CD8-positive, alpha-beta memory T cell (primary cell): ENCODE measurements at places on chromosomes 3 and 15. TPM values are rescaled to one million over a fixed set of nuclear protein-coding genes. Genes with fewer than 3 reads are reported as not detected.

GRCh38 chr3:149967086-149967685 lies 3.5 kb downstream of the PFN2 start:
- no peaks in the 10 kb centered on the region for H3K36me3 ChIP-seq
- H3K27ac ChIP-seq = no peak overlapping the region
- no peaks in the 10 kb centered on the region for H3K27me3 ChIP-seq
- DNase-seq = no peak

ERICH6 gene
- total RNA-seq = 0.39 TPM

PLS1 gene
- 4.1 TPM for total RNA-seq

DNA sequence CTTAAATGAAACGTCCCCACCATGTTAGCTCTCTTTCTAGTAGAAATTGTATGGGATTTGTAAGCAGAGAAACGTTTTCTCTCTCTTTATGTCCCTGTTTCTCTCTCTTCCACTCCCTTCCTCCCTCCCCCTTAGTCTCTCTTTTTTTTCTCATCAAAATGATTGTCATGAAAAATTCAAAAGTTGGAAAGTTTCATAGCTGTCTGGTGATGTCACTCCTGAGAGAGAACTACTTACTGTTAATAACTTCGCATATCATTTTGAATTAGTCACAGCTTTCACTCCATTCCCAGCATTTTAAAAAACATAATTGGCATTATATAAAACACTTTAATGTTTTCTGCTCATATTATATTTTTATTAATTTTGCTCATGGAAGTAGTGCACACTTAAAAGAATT lies 331.1 kb downstream of the C3orf38 start:
- no peaks in the 10 kb centered on the region for H3K36me3 ChIP-seq
- no peaks in the 10 kb centered on the region for H3K4me1 ChIP-seq
- H3K27me3 ChIP-seq = no peaks in the 10 kb centered on the region
- H3K27ac ChIP-seq = no peak overlapping the region

DNA sequence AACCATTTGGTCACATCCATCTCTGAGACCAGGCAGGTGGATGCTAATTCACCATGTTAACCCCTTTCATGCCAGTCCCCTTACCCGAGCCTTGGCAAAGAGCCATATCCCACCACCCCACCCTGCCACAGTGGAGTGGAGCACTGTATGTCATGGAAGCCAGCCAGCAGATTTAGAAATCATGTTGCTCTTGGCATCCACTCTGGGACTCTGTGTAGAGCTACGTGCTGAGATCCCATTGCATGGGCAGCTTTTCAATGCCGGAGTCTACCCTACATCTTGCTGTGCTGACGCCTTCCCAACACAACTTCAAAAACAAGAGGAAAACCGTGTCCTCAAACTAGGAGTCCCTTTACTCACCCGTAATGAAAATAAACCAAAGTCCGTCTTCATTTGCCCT lies 131.0 kb downstream of the NTRK3 start:
- no peak for DNase-seq
- no peaks in the 10 kb centered on the region for H3K36me3 ChIP-seq
- no peaks in the 10 kb centered on the region for H3K4me1 ChIP-seq
- no peak overlapping the region for H3K27ac ChIP-seq

- H3K27me3 ChIP-seq = no peaks in the 10 kb centered on the region
- H3K4me1 ChIP-seq = no peaks in the 10 kb centered on the region
- H3K36me3 ChIP-seq = no peaks in the 10 kb centered on the region
- DNase-seq = peak; percentile 10
Observed at GRCh38 chr3:195017151-195017550, 253.8 kb downstream of the XXYLT1 start.

DNA sequence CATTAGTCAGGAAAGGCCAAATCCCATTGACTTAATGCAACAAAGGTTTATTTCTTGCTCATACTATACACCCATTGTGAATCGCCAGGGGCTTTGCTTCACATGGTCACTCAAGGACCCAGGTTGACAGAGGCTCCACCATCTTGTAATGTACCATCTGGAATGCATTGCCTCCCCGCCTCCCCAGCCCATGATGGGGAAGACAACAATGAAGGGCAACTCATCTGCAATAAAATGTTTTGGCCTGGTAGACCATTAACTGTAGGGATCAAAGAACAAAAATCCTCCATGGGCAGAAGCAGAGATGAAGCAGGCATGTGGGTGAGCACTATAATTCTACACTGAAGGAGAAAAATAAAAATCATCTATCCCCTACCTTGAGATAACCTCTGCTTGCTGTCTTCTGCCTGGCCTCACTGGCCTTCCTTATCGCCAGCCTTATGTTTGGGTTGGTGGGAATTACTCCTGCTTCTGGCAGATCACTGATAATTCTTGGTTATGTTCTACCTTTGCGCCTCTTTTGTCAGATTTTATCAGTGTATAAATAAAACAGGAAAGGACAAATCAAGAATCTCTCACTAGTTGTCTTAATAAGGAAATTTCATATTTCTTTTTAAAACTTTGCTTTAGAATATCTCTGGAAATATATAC lies 37.8 kb downstream of the GPR160 start:
- H3K27ac ChIP-seq = no peak overlapping the region
- no peak overlapping the region for H3K4me3 ChIP-seq
- no peaks in the 10 kb centered on the region for H3K27me3 ChIP-seq
- no peaks in the 10 kb centered on the region for H3K36me3 ChIP-seq
- no peaks in the 10 kb centered on the region for H3K4me1 ChIP-seq

GPR15 gene
- 15.6 TPM for total RNA-seq

TGM4 gene
- total RNA-seq = not detected

DNA sequence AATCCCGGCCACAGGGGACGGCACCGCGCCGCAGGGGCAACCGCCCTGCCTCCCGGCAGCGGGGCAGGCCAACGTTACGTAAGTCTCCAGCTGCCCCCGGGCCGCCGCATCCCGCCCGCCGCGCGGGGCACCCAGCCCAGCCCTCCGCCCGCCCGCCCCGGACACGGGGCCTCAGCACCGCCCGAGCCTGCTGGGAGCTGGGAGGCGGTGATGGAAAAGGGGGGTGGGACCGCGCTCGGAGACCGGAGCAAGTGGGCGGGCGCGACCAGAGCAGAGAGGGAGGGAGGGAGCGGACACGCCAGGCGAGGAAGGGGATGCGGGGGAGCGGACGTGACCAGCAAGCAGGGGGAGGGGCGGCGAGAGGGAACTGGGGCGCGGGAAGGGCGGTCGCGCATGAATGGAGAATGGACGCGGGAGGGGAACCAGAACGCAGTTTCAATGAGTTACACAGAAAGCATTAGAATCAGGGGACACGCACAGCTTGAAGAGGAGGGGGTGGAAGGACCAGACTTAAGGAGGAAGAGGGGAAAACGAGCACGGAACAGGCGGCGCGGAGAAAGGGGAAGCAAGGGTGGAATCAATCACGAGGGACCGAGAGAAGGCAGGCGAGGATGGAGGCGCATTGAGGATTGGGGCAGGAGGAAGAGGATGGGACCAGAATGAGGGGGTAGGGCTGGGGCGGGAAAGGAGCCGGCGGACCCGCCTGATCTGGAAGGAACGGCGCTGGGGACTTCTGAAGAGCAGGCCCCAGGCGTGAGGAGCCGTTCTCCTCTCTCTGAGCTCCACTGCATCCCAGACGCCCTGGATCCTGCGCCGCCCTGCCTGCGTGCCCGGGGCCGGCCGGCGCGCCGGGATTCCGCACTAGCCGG lies 559 bp downstream of the PKM start:
- H3K27me3 ChIP-seq = no peaks in the 10 kb centered on the region
- H3K36me3 ChIP-seq = no peaks in the 10 kb centered on the region
- H3K27ac ChIP-seq = peak overlapping the region; percentile 86
- H3K4me1 ChIP-seq = peaks cover 51% of the 10 kb centered on the region
- peak; percentile 52 for DNase-seq

FBXL2 gene
- not detected for total RNA-seq

GOLGA8S gene
- total RNA-seq = 0.07 TPM

DNA sequence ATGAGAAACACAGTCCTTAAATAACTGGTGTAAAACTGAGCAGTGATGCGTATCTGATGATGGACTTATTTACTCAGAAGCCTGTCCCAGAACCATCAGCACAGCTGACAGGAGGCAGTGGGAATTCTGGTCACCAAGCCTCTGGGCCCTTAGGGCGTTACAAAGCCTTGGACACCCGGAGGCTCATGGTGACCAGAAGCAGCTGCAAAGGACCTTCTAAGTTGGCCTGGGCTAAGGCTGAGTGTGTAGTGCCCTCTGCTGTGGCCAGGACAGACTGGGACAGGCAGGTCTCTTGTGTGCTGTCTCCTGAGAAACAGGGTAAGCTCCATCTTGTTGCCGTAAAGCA lies 168.9 kb downstream of the ATP10A start:
- peaks cover 12% of the 10 kb centered on the region for H3K36me3 ChIP-seq
- no peaks in the 10 kb centered on the region for H3K4me1 ChIP-seq
- no peak for DNase-seq
- no peak overlapping the region for H3K4me3 ChIP-seq
- H3K27ac ChIP-seq = no peak overlapping the region

DNA sequence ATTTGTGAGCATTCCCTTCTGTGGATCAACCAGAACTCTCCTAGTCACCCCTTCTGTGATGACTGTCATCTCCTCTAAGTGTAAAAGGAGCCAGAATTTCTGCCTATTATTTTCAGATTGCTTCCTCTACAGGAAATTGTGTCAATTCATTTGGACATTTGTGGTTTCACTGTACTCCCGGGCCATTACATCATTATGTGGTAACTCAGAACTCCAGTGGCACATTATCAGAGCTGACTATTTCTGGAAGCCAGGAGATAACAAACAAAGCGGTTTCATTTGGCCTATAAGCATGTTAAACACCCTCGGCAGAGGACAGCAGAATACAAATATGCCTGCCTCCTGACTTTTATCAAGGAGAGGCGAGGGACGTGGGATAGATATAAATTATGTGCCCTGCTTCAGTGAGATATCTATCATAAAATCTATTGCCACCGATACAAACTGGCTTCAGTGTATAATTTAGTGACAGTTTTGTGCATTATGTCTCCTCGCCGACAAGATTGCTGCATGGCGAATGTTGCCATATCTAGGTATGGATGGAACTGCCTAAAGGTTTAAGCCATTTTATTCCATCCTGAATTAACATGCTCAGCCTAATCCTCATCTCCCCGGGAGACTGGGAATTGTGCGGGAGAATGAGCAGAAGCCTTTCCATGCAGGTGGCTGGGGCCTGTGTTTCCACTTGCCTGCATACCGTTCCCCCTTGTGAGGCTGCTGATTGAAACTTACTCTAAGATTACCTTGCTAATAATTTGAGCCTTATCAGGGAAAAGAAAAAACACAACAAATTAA lies 193.4 kb upstream of the SEMA6D start:
- DNase-seq = no peak
- no peak overlapping the region for H3K27ac ChIP-seq
- H3K36me3 ChIP-seq = no peaks in the 10 kb centered on the region
- H3K4me3 ChIP-seq = no peak overlapping the region
- no peaks in the 10 kb centered on the region for H3K4me1 ChIP-seq
